Gastroesophageal sphincter (tissue), 4 donors: ENCODE measurements at places on chromosomes 6 and 20. TPM values are rescaled to one million over a fixed set of nuclear protein-coding genes. Genes with fewer than 3 reads are reported as not detected.

DNA sequence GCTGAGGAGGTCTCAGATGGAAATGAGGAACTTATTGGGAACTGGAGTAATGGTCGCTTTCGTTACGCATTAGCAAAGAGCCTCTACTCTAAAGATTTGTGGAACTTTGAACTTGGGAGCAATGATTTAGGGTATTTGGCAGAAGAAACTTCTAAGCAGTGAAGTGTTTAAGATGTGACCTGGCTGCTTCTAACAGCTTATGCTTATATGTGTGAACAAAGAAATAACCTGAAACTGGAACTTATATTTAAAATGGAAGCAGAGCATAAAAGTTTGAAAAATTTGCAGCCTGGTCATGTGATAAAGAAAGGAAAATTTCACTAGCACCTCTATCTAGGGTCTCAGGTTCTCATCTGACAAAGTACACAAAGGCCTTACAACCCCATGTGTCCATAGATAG lies 23.5 kb downstream of the IRF4 start:
- no peak overlapping the region for H3K27ac ChIP-seq
- H3K27me3 ChIP-seq, result peaks cover 65% of the 10 kb centered on the region
- H3K4me1 ChIP-seq, result no peaks in the 10 kb centered on the region
- H3K4me3 ChIP-seq, result no peak overlapping the region

Gene SLC26A8
- total RNA-seq, result not detected

Gene PRSS16
- 2.3 TPM for total RNA-seq

DNA sequence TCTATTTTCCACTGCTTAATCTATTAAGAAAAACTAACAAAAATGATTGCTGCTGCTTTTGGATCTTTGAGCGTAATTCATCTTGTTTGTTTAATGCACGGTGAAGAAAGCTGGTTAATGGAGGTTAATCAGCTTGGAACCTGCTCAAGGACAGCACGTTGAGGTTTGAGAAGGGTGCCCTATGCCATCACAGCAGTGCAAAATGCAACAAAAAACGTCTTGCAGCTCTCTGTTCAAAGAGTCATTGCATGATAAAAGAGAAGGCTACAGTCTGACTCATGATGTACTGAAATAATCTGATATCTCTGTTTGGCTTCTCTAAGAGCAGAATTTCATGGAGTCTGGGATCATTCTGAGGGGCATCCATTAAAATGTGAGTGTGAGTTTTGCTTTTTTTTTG lies 80.6 kb upstream of the PREP start:
- H3K4me1 ChIP-seq, result peaks cover 6% of the 10 kb centered on the region
- ATAC-seq, result no peak
- no peak overlapping the region for H3K27ac ChIP-seq
- H3K36me3 ChIP-seq, result no peaks in the 10 kb centered on the region
- H3K4me3 ChIP-seq, result no peak overlapping the region

- H3K4me3 ChIP-seq, result no peak overlapping the region
- no peak overlapping the region for H3K27ac ChIP-seq
- no peaks in the 10 kb centered on the region for H3K4me1 ChIP-seq
Measured at GRCh38 chr6:25801436-25801835, 30.4 kb downstream of the SLC17A1 start.

Gene MKKS
- total RNA-seq, result 15.9 TPM

- no peak overlapping the region for H3K4me3 ChIP-seq
- no peaks in the 10 kb centered on the region for H3K27me3 ChIP-seq
- ATAC-seq, result no peak
- no peak overlapping the region for H3K27ac ChIP-seq
- H3K36me3 ChIP-seq, result no peaks in the 10 kb centered on the region
- H3K4me1 ChIP-seq, result no peaks in the 10 kb centered on the region
Measured at GRCh38 chr6:78615430-78615904, 251.9 kb upstream of the IRAK1BP1 start.

- H3K27me3 ChIP-seq, result peaks cover 18% of the 10 kb centered on the region
- H3K4me1 ChIP-seq, result no peaks in the 10 kb centered on the region
- no peaks in the 10 kb centered on the region for H3K36me3 ChIP-seq
- no peak overlapping the region for H3K4me3 ChIP-seq
- no peak overlapping the region for H3K27ac ChIP-seq
- ATAC-seq, result no peak
Measured at GRCh38 chr6:24644377-24644776, 1.6 kb downstream of the KIAA0319 start.

GRCh38 chr20:53623454-53624211 lies 30.0 kb upstream of the ZNF217 start:
- peak; percentile 72 for ATAC-seq
- H3K4me3 ChIP-seq, result peak overlapping the region; percentile 41
- peaks cover 41% of the 10 kb centered on the region for H3K4me1 ChIP-seq
- H3K36me3 ChIP-seq, result no peaks in the 10 kb centered on the region

- no peak for ATAC-seq
- H3K27ac ChIP-seq, result no peak overlapping the region
- no peaks in the 10 kb centered on the region for H3K27me3 ChIP-seq
- no peak overlapping the region for H3K4me3 ChIP-seq
- no peaks in the 10 kb centered on the region for H3K4me1 ChIP-seq
- H3K36me3 ChIP-seq, result no peaks in the 10 kb centered on the region
Measured at GRCh38 chr6:155116571-155116910, 121.4 kb downstream of the TIAM2 start.

DNA sequence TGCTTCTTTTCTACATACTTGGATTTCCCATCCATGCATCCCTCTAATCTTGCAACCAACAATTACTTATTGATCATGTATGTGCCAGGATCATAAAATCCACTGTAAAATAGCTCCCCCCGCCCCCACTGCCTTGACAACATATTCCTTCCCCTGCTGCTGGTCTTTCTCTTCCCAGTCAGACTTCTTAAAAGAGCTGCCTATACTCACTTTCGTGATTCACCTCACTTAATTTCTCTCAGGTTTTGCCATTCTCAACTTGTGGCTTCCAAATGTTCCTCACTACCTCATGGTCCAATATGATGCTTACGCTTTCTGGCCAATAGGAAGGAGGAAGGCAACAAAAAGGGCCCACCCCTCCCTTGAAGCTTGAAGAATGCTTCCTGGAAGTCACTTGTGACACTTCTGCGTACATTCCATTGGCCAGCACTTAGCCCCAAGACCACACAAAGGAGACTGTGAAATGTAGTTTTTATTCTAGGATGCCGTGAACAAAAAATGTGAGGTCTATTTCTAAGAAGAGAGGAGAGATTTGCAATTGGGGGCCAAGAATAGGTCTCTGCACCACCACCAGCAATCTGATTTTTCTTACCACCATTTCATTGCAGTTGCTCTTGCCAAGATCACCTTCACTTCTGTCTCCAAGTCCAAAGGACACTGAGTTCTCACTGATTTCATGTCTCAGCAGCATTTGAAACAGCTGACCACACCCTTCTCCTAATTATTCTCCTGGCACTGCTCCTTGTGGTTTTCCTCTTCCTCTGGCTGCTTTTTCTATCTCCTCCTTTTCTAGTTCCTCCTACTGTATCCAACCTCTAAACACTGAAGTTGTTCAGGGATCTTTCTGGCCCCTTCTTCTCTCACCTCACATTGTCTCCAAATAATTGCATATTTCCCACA lies 30.8 kb downstream of the CD164 start:
- H3K4me3 ChIP-seq, result no peak overlapping the region
- peaks cover 14% of the 10 kb centered on the region for H3K4me1 ChIP-seq
- no peaks in the 10 kb centered on the region for H3K27me3 ChIP-seq
- H3K27ac ChIP-seq, result no peak overlapping the region
- ATAC-seq, result no peak

DNA sequence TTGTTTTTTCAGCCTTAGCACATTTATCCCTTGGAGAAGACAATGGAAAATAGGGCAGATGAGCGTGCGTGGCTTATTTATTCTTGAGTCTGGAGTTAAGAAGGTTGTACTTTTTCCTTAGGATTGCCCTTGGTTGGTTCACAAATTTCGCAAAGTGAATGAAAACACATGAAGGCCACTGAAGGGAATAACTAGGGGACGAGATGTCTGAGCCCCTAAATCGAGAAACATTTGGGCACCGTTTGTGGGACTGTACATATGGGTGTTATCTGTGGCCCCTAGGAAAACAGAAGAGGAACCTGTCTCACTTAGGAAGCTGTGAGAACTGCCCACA lies 19.4 kb upstream of the TRIM27 start:
- H3K4me3 ChIP-seq, result peak overlapping the region; percentile 54
- peaks cover 40% of the 10 kb centered on the region for H3K4me1 ChIP-seq
- no peaks in the 10 kb centered on the region for H3K27me3 ChIP-seq

Gene ADTRP
- not detected for total RNA-seq

DNA sequence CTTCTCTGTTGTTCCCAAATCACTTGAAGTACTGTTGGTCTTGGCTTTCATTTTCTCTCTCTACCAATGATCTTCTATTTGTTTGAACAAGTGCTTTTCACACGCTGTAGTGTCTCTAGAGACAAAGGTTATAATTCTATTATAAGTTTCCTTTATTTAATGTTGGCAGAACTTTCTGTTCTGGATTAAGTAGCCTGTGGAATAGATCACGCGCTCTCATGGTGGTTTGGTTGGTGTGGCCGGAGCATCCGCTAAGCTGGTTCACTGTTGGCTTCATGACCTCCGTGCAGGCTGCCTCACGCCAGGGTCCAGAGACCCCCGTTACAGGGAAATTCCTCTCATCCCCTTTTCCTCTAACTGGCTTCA lies 30.9 kb upstream of the KIF25 start:
- no peaks in the 10 kb centered on the region for H3K4me1 ChIP-seq
- ATAC-seq, result no peak
- H3K27me3 ChIP-seq, result no peaks in the 10 kb centered on the region

Gene OR2J3
- not detected for total RNA-seq

- no peaks in the 10 kb centered on the region for H3K27me3 ChIP-seq
- no peak overlapping the region for H3K4me3 ChIP-seq
- peaks cover 6% of the 10 kb centered on the region for H3K4me1 ChIP-seq
- no peak for ATAC-seq
- H3K36me3 ChIP-seq, result no peaks in the 10 kb centered on the region
- H3K27ac ChIP-seq, result no peak overlapping the region
Measured at GRCh38 chr20:53146201-53146891, 174.2 kb downstream of the TSHZ2 start.

- H3K27ac ChIP-seq, result no peak overlapping the region
- H3K4me1 ChIP-seq, result no peaks in the 10 kb centered on the region
- H3K27me3 ChIP-seq, result no peaks in the 10 kb centered on the region
- H3K4me3 ChIP-seq, result no peak overlapping the region
Measured at GRCh38 chr6:113397236-113397635, 459.9 kb upstream of the MARCKS start.

DNA sequence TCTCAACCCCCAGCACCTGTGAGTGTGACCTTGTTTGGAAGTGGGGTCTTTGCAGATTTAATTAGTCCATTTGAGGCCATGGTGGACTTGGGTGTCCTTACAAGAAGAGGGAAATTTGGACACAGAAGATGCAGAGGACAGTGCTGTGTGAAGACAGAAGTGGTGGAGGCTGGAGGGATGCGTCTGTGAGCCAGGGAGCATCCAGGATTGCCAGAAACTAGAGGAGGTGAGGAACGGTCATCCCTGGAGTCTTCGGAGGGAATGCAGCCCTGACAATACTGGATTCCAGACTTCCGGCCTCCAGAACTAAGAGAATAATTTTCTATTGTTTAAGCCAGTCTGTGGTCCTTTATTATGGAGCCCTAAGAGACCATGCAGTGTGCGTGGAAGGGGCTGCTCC lies 22.9 kb upstream of the NPBWR2 start:
- no peaks in the 10 kb centered on the region for H3K36me3 ChIP-seq
- peaks cover 44% of the 10 kb centered on the region for H3K27me3 ChIP-seq
- ATAC-seq, result no peak
- H3K4me1 ChIP-seq, result no peaks in the 10 kb centered on the region
- H3K27ac ChIP-seq, result no peak overlapping the region

Gene WFDC10B
- not detected for total RNA-seq

GRCh38 chr6:89270951-89271721 lies 44.0 kb downstream of the GABRR2 start:
- H3K27me3 ChIP-seq, result no peaks in the 10 kb centered on the region
- no peak overlapping the region for H3K27ac ChIP-seq
- H3K4me3 ChIP-seq, result no peak overlapping the region
- H3K4me1 ChIP-seq, result no peaks in the 10 kb centered on the region
- no peaks in the 10 kb centered on the region for H3K36me3 ChIP-seq
- no peak for ATAC-seq

- no peak overlapping the region for H3K4me3 ChIP-seq
- H3K4me1 ChIP-seq, result peaks cover 8% of the 10 kb centered on the region
- ATAC-seq, result no peak
- H3K27me3 ChIP-seq, result no peaks in the 10 kb centered on the region
Measured at GRCh38 chr6:71346334-71346694, 57.7 kb downstream of the OGFRL1 start.

GRCh38 chr6:119318176-119318575 lies 31.4 kb downstream of the MAN1A1 start:
- no peak overlapping the region for H3K4me3 ChIP-seq
- peaks cover 4% of the 10 kb centered on the region for H3K36me3 ChIP-seq
- H3K27ac ChIP-seq, result no peak overlapping the region
- ATAC-seq, result no peak
- H3K27me3 ChIP-seq, result no peaks in the 10 kb centered on the region

DNA sequence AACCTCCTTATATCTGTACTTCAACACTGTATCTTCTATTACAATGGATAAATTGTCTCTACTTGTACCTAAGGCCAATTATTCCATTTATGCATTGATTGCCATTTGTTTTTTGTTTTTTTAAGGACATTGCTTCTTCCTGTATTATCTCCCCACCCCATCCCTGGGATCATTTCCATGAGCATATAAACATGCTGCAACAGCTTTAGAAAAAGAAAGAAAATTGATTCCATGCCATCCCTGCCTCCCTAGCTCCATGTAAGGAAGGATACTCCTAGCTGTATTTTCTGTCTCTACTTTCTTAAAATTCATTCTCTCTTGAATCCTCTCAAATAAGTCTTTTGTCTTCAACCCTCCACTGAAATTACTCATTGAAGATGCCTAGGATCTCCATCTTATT lies 101.8 kb upstream of the SIM1 start:
- H3K4me3 ChIP-seq, result no peak overlapping the region
- ATAC-seq, result no peak
- no peaks in the 10 kb centered on the region for H3K4me1 ChIP-seq
- no peaks in the 10 kb centered on the region for H3K36me3 ChIP-seq
- no peak overlapping the region for H3K27ac ChIP-seq

DNA sequence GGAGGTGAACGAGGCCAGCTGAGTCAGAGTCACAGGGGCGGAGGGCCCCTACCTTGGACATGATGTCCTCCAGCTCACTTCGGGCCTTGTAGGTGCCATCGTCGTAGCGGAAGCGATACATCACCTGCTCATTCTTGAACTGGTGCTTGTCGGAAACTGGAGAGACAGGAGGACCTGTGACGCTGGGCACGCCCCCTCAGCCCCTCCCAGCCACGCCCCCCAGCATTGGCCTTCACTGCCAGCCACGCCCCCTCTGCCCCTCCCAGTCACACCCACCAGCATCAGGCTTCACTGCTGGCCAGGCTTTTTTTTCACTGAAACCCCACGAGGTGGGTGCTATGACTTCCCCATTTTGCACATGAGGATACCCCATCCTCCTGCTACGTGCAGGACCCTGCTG lies 148.2 kb downstream of the PREX1 start:
- ATAC-seq, result no peak
- H3K4me3 ChIP-seq, result no peak overlapping the region
- H3K27ac ChIP-seq, result no peak overlapping the region
- peaks cover 32% of the 10 kb centered on the region for H3K4me1 ChIP-seq
- H3K27me3 ChIP-seq, result no peaks in the 10 kb centered on the region
